ENCODE measurements at places on chromosomes 6 and 20.

DNA sequence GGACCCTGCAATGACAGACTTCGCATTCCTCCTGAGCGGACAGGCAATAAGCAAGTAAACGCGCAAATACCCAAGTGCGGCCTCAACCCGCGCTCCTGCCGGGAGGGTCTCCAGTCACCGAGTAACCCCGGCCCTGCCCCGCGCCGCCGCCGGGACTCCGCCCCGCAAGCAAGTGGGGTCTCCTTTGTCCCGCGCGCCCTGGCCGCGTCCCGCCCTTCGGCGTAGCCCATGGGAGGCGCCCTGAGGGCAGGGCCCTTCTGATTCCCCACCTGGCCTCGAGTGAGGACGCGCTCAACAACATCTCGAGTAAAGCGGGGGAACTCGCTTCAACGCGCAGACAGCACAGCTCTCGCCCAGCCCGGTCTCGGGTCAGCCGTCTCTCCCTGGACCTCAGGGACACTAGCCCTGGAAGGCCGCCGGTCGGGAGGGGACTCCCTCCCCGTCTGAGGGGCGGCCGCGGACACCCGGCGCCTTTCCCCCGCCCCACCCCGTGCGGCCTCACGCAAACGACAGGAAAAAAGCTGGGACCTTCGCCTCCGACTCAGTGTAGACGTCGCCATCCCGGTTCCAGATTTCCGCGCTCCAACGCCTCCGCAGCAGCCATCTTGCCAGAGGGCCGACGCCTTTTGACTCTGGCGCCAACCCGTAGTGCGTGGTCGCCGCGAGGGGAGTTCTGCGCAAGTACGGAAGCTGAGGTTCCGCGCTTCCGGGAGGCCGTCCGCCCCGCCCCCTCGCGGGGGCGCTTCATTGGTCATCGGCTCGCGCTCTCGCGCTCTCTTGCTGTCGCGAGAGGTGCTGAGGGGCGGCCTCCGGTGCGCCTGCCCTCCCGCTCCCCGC lies 461 bp upstream of the GID8 start:
- DNase-seq, result peak; percentile 99

GRCh38 chr6:22062807-22063408 lies 233.9 kb downstream of the PRL start:
- no peak for DNase-seq

DNA sequence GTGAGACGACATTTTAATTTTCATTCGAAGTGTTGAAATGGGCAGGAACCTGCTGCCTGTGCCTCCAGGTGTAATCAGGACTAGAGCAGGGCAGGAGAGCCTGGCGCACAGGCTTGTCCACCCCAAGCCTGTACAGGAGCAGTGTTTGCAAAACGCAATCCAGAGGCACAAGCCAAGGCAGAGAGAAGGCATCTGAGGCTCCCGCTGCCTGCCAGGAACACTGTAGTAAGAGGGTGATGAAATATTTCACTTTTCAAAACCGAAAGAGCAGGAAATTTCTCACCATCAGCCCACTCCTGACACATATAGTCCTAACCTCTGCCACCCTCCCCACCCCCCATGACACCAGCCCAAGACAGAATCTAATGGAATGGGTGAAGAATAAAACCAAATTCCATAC lies 132.5 kb downstream of the RTN4IP1 start:
- no peak for DNase-seq

GRCh38 chr20:1872459-1873097 lies 22.6 kb upstream of the SIRPA start:
- no peak for DNase-seq

DNA sequence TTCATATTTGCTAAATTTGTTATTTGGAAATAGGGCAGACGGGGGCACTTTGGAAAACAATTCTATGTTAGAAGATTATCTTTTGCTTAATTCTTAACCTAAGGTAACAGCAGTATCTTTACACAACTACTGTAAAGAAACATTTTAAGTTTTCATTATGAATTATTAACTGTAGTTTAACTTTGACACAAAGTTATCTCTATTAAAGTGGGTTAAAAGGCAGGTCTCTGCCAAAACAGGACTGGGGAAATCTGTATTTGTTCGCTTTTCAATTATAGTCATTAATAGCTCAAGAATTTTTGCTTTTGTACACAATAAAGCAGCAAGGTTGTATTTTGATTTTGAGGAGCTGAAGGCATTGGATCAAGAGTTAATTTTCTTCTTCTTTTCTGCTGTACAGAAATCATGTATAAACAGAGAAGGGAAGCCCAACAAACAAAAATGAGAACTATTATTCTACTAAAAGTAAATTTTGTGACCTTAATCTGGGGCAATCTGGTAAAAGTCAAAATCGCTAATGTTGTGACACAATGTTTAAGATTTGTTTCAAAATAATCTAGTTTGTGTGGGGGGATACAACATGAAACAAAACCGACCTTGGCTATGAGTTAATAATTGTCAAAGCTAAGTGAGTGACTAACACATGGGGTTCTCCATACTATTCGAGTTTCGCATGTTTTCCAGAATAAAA lies 2.9 kb downstream of the STAU1 start:
- DNase-seq, result no peak

- DNase-seq, result no peak
Measured at GRCh38 chr6:104019075-104019753, 840.5 kb downstream of the HACE1 start.

- no peak for DNase-seq
Measured at GRCh38 chr6:2186516-2186915, 58.9 kb downstream of the GMDS start.

GRCh38 chr6:163249651-163250101 lies 164.8 kb upstream of the QKI start:
- DNase-seq, result no peak

- no peak for DNase-seq
Measured at GRCh38 chr6:28777147-28777461, 146.7 kb downstream of the TRIM27 start.

GRCh38 chr20:50578778-50579165 lies 68.6 kb downstream of the PTPN1 start:
- DNase-seq, result no peak

DNA sequence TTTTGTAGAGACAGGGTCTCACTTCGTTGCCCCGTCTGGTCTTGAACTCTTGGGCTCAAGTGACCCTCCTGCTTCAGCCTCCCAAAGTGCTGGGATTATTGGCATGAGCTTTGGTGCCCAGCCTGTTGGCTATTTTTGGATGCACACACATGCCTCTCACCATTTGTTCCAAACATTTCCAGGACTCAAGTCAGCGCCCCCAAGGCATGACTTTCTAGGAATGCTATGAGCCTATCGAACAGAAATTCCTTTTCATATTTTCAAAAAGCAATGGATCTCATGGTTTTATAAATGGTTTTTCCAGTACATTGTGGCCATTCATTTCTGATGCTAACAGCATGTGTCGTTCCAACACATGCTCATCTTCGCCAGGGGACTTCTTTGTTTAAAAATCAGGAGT lies 119.3 kb upstream of the NAA20 start:
- no peak for DNase-seq

- no peak for DNase-seq
Measured at GRCh38 chr6:105794870-105795269, 291.3 kb upstream of the PRDM1 start.

DNA sequence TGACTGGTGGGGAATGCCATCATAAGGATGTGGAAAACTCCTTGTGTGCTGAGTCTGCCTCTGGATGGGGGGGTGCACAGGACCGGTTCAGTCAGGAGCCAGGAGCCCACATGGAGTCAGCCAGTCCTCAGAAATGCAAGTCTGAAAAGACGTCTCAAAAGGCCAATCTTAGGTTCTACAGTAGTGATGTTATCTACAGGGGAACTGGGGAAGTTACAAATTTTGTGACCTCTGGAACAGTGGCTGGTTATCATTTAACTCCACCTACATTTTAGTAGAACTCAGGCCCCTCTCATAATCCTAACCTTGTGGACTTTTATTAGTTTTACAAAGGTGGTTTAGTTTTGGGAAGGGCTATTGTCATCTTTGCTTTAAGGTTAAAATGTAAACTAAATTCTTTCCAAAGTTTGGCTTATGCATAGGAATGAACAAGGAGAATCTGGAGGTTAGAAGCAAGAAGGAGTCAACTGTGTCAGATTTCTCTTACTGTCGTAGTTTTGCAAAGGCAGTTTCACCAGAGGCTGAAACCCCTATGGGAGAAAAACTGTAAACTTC lies 13.7 kb upstream of the TBC1D22B start:
- no peak for DNase-seq

- DNase-seq, result no peak
Measured at GRCh38 chr6:106974336-106974998, at the start of gene CD24. CD24 (minus strand) TSS chr6:106974729; CDS start chr6:106974646, 83 bp downstream.
